MCF 10A (cell line): ENCODE measurements at places on chromosomes 2 and 18. TPM values are rescaled to one million over a fixed set of nuclear protein-coding genes. Genes with fewer than 3 reads are reported as not detected.

Gene RAD51AP2
- 0.10 and 0.14 TPM in 2 replicates for total RNA-seq

Gene LIPG
- 57.8 and 67.6 TPM in 2 replicates for total RNA-seq

Gene KDSR
- total RNA-seq, result 97.4 and 108 TPM in 2 replicates

Gene REEP1
- 0.32 TPM in 1 of 2 replicates, not detected in the other for total RNA-seq

Gene DCDC2C
- total RNA-seq, result not detected in 2 replicates

Gene CREB1
- 54.6 and 71.3 TPM in 2 replicates for total RNA-seq

Gene LYPD6
- 2.0 and 3.2 TPM in 2 replicates for total RNA-seq

Gene POTEE
- total RNA-seq, result not detected in 2 replicates
